Psoas muscle (tissue), 8 donors: ENCODE measurements at places on chromosomes 1 and 21.

GRCh38 chr1:151474745-151475144, 15.5 kb upstream of the POGZ start:
- no peak for DNase-seq

- no peak for DNase-seq
Observed at GRCh38 chr1:48692235-48692634, 84.5 kb downstream of the BEND5 start.

GRCh38 chr21:35924714-35925301, 135.5 kb downstream of the SETD4 start:
- peak; percentile 59 for DNase-seq

DNA sequence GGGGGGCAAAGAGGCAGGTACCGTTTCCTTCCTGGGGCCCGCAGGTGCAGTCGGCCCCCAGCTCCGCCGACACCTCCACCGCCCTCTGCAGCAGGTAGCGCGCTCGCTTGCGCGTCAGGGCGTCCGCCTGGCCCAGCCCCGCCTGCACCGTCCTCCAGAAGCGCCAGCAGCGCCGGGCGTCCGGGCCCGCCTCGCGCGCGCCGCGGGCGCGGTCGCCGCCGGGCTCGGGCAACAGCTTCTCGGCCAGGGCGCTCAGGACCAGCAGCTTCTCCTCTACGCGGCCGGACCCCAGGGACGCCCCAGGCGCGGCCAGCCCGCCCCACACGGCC, 863 bp downstream of the TARBP1 start:
- DNase-seq, result no peak

- no peak for DNase-seq
Observed at GRCh38 chr1:100028765-100029164, 59.0 kb downstream of the SLC35A3 start.

GRCh38 chr1:70051926-70052325, 153.5 kb downstream of the LRRC40 start:
- no peak for DNase-seq

DNA sequence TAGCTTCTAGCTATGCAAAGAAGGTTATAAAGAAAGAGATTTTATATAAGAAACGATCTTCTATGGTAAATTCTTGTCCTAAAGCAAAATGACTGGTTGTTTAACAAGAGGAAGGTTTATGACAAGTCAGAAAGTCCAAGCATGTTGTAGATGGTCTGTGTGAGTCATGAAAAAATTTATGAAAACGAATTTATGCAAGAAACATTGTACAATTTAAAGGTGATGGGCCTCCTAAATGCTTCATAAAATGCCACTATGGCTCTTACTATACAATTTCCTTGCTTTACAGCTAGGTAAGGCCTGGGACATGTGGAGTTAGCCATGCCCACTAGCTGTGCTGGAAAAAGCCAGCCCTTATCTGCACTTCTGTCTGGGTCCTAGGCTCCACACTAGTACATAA, 125.4 kb downstream of the PTGER3 start:
- no peak for DNase-seq

GRCh38 chr1:227745568-227746265, 10.5 kb downstream of the SNAP47 start:
- DNase-seq, result no peak

GRCh38 chr1:114155706-114156105, 2.0 kb upstream of the SYT6 start:
- no peak for DNase-seq

- no peak for DNase-seq
Observed at GRCh38 chr1:20290624-20291597, at the start of gene VWA5B1. TSS of gene VWA5B1 (plus strand) at chr1:20290875. CDS start at chr1:20310602, 19,727 bp downstream.

- DNase-seq, result no peak
Observed at GRCh38 chr1:38724160-38725131, 135.1 kb downstream of the RRAGC start.

DNA sequence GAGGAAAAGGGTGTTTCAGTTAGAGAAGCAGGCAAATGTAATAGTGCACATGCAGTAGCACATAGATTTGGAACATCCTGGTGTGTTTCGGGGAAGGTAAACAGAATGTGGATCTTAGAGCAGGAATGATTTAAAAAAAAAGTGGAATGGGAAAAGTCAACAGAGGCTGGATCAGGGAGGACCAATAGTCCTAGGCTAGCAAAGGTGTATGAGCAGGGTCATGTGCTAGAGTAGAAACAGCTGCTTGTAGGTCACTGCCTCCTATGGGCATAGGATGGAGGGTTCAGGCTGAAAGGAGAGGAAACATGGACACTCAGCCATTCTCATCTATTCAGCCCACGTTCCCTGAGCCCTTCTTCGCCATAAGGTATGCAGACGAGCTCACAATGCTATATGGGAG, 3.7 kb upstream of the KPNA6 start:
- DNase-seq, result no peak

- DNase-seq, result no peak
Observed at GRCh38 chr1:51519865-51520699, 1.0 kb upstream of the EPS15 start.

- no peak for DNase-seq
Observed at GRCh38 chr21:14589855-14590563, 43.9 kb upstream of the SAMSN1 start.

- no peak for DNase-seq
Observed at GRCh38 chr1:92487078-92487605, 417 bp upstream of the GFI1 start.

GRCh38 chr1:232259333-232259732, 370.6 kb downstream of the SIPA1L2 start:
- no peak for DNase-seq

DNA sequence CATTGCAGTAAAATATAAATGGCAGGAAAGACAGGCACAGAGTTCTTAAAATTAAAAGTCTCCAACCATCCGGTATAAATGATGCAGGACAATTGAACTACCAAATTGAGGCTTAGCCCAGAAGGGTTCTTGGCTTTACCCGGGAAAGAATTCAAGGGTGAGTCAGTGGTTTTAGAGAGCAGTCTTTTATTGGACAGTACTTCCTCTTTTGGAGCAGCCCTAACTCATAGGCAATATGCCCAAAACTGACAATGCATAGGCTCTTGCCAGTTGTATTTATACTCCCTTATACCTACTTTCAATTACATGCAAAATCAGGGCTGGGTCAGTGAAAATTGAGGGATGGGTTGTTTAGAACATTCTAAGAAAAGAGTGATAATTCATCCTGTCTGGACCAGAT, 1628.9 kb upstream of the PRMT6 start:
- DNase-seq, result no peak

GRCh38 chr1:33008051-33008914, 28.4 kb downstream of the AK2 start:
- DNase-seq, result no peak
